ENCODE measurements at places on chromosomes 12 and 14.

GRCh38 chr12:18414671-18415070, 153.4 kb downstream of the PIK3C2G start:
- DNase-seq, result no peak

DNA sequence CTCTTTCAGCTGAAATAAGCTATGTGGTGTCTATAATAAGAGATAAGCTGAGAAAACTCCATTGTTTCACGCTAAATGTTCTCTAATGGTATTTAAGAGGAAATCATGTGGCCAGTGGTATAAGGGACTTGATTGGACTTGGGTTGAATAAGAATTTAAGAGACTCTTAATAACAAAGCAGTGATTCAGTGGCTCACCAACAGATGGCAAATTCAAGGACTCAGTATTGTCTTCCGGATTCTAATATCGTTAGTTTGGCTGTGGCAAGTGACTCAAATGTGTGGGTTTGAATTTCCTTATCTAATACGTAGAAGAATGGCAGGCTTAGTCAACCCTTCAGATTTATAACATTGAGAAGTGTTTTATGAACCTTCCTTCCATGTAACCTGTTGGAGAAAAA, 49.1 kb upstream of the KCNH3 start:
- DNase-seq, result no peak

- no peak for DNase-seq
These were observed 11.2 kb downstream of the KRT72 start for GRCh38 chr12:52590021-52590420.

DNA sequence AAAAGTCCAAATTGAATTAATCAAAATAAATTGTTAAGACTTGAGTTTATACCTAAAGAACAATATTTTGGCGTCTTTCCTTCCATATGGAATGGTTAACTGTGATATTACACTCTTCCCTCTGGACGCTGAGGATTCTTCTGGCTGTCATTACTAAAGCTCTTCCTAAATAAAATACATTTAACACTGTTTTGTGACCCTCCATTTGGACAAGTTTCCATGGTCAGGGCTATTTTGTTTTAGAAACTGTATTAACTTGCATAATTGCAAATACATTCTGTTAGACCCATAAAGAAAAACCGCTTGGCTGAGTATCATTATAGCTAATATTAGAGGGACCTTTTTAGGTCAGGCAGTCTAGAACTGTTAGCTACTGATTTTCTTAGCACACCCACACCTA, 87.4 kb downstream of the NAV3 start:
- no peak for DNase-seq

DNA sequence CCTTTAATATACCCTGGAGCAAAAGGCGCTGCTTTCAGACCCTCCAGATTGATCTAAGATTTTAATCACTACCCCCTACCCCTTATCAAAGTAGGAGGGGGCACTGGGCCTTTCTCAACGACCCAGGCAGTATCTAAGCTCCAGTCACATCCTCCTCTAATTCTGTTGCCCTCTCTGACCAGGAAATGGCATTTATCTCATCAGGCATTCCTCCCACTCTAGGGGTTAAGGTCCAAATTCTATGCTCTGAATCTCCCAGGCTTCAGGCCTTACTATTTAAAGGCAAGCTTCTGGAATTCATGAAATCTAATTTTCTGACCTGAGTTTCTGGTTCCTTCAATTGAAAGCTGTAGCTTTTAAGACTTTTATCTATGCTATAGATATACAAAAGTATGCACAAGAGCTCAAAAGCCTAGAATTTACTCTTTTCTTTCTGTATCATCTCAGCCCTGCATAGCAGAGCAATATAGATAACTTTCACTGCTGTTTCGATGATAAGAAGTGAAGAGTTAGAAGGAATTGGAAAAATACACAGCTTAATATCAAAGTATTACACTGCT, 622.9 kb downstream of the RPS29 start:
- DNase-seq, result no peak

DNA sequence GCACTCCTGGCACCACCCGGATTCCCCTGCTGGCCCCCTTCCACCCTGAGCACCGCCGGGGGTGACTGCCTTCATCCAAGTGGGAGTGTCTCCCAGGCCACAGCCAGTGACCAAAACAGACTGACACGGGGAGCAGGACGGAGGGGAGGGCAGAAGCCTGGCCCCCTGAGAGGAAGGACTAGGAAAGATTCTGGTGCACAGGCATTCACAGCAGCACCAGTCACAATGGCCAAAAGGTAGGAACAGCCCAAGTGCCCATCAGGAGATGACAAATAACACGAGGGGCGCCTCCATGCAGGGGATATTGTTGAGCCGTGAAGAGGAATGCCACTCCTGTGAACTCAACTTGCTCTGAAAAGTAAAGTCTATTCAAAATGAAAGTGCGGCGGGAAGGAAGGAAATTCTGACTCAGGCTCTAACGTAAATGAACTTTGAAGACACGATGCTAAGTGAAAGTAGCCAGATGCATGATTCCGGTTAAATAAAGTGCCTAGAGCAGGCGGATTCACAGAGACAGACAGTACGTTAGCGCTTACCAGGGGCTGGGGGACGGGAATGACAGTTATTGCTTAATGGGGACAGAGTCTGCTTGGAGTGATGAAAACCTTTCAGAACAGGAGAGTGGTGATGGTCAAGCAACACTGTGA, 146.1 kb upstream of the NCOR2 start:
- no peak for DNase-seq

DNA sequence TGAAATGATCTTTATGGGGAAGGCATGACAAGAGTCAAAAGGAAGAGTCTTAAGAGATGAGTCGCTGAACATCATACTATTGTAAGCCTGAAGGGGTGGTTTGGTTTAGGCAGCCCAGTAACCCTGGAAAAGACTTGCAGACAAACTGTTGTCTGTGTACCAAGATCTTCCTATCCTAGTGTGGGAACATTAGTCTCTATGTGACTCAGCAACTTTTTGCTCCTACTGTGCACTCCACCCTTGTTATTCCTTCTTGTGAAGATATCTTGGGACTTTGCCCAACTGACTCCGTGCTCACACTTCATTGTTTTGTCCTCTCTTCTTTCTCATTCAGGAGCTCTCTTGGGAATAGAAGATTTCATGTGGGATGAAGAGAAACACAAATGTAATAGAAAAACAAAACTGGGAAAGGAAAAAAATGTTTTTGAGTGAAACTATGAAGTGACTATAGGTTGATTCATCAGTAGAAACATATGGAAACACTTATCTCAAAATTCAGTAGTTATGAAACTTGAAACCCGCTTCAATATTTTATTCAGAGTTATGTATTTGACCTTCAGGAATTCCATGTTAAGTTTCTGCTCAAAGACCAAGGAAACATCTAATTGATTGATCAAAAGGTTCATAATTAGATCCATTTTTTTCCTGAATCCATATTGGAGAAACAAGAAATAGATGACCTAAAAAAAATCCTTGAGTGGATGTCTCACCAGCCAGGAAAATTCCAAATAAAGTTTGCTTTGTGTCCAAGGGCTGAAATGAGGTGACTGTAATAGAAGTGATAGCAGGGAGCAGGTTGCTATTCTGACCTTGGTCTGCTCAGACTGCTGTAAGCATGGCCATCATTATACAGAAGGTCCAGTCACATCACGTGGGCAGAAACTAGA, 67.2 kb downstream of the BTG1 start:
- DNase-seq, result no peak

- DNase-seq, result no peak
These were observed 7.7 kb downstream of the CCDC184 start for GRCh38 chr12:48191096-48191495.

DNA sequence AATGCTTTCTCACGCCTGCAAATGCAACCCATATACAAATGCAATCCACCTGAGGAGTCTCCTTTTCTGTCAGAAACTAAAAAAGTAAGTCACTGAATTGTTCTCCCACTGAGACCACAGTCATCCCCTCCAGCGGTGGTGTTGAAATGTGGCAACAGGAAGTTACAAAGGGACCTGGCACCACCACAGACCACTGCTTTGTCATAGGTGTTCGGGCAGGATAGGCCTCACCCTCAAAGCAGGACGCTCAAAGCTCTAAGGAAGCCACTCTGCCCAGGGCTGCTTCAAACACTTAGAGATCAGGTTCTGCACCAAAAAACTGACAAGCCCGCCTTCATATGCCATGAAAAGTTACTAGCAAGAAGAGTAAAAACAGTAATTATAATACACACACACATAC, 11.3 kb downstream of the PHLDA1 start:
- no peak for DNase-seq

DNA sequence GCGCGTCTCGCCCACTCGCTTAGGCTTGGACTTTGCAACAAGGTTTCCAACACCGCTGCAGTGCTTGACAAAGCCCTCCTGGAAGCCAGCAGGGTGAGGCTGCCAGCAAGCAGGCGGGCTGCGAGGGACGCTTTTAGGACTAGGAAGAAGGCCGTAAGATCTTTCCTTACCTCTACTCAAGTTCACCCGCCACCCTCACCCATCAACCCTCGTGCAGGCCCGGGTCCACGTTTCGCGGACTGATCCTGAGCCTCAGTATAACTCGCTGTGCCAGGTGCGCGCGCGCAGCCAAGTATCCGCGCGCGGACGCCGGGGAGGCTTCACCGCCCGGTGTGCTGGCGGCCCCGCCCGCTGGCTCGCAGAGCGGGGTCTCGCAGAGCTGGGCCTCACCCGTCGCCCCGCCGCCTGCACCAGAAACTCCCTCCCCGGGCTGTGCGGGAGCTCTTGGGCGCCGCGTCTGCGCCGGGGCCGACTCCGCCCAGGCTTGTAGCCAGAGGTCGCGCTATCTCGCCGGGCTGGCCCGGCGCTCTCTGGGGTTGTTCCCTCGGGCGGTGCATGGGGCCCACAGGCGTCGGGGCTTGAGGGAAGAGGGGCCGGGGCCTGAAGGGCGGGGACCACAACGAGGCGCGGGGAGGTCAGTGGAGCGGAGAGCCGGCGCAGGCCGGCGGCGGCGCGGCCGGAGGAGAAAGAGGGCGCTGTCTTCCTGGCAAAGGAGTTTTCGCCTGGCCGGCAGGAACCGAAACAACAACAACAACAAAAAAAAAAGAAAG, 7.6 kb upstream of the SIX1 start:
- peak; percentile 70 for DNase-seq

GRCh38 chr12:14394317-14395073, 29.0 kb downstream of the ATF7IP start:
- peak; percentile 78 for DNase-seq
